ENCODE measurements at places on chromosomes 12 and 14.

DNA sequence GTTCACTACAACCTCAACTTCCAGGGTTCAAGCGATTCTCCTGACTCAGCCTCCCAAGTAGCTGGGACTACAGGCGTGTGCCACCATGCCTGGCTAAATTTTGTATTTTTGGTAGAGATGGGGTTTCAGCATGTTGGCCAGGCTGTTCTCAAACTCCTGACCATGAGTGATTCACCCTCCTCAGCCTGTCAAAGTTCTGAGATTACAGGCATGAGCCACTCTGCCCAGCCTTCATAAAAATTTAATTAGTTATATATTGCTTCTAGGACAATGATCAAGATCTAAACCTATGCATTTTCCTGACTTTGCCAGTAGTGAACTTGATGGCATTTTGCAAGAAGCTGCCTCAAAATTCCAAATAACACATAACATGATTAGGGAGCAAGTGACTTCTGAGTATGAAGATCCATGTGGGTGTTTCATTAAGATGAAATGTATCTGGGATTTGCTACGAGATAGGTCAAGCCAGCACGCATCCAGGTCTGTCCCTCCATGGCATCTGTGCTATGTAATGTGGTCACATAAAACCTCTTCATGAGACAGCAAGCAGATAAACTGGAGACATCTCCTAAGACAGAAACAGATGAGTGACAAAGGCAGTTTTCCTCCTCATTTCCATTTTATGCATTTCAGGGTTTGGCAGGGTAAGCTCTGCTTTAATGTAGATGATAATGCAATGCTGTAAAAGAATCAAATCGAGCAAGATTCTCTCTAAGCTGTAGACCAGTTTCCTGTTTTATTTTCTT lies 319.4 kb upstream of the ATP2B1 start:
- no peak for DNase-seq

- DNase-seq, result no peak
These were observed 1.1 kb downstream of the DIP2B start for GRCh38 chr12:50505675-50506530.

GRCh38 chr12:119528241-119528640 lies 65.3 kb upstream of the TMEM233 start:
- DNase-seq, result no peak

DNA sequence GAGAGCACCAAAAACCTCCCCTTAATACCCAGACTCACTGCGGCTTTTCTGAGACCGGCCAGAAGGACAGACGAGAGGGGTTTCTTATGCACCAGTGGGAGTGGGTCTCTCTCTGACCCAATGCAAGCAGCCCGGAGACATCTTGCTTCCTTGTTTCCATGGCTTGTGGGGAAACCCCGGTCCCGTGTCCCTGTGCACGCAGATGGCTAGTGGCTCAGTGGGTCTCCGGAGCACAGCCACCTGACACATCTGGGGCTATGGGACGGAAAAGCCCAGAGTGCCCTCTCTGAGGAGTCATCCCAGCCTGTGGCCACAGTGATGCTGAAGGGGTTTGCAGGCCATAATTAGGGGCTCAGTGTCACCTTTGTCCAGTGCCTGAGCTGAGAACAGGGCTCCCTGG lies 197.6 kb downstream of the PHETA1 start:
- no peak for DNase-seq

DNA sequence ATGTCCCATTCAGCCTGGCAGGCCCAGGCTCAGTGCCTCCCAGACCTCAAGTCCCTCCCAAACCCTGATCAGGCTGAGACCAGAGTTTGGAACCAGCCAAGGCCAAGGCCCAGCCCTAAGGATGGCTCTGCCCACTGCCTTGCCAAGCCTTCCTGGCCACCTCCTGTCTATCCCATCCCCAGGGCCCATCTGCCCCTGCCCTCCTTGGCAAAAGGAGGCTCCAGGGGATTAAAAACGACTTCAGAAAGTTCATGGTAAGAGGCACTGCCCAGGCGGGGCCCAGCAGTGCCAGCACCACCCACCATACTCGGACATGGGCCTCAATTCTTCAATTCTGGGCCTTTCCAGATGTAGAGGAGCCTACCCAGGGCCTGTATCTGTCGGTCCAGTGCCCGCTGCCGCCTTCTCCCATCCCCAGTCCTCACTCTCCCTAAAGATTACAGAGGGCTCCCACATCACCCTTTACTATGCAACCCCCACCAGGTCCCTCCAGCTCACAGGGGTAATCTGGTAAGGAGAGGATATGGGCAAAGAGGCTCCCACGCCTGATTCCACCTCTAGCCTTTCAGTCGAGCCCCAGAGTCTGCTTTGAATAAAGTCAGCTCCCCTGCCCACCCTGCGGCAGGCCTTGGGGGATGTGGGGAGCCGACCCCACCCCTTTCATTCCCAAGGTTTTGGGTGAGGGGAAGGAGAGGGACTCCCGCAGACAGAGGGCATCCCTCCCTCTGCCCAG lies 932 bp downstream of the ADCY6 start:
- no peak for DNase-seq

GRCh38 chr14:22888662-22889061 lies 5.6 kb downstream of the REM2 start:
- DNase-seq, result no peak

- DNase-seq, result no peak
These were observed 75.6 kb upstream of the HECTD1 start for GRCh38 chr14:31283153-31283552.

DNA sequence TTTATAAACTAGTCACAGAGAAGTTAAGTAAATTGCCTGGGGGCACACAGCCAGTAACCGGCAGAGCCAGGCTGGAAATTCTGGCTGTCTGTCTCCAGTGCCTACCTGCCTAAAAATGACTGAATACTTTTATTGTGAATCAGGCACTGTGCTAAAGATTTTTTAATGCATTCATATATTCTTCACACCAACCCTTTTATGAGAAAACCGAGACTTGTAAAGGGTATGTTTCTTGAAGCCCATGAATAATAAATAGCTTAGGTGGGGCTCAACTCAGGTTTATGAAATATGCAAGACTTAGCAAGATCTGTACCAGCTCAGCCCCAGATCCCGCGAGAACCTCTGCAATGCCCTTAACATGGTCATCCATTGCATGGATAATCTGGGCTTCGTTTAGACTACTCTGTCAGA lies 60.8 kb downstream of the TMCC3 start:
- DNase-seq, result no peak

All from HS-27A (cell line).